ENCODE measurements at places on chromosomes 6 and 20.

- no peak for DNase-seq
Measured at GRCh38 chr6:17466707-17467106, 73.3 kb downstream of the CAP2 start.

DNA sequence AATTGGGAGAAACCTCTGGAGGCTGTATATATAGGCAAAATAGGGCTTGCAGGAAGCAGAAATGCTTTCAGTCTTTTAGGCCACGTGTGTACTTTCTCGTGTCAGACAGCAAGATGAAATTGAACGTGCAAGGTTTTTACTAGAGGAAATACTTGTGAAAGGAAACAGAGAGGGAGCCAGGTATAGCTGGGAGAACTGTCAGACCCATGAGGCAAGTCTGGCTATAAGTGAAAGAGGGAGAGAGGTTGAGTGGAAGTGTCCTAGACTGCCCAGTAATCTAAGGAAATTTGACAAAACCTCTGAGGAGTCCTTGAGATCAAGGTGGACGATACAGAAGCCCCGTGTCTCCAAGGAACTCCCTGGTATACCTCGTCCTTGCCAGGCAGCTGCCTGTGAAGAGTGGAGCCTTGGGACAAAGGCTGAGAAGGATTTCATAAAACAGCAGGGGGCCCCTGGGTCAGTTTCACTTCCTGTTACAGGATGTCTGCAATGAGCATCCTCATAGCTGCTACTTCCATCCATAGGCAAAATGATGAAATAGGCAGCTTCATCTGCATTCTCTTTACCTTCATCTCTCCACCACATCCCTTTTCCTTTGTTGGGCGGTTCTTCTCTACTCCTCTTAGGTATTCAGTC, 114.4 kb upstream of the MAP3K7 start:
- peak; percentile 70 for DNase-seq

GRCh38 chr6:101655109-101655508, 261.6 kb downstream of the GRIK2 start:
- no peak for DNase-seq

DNA sequence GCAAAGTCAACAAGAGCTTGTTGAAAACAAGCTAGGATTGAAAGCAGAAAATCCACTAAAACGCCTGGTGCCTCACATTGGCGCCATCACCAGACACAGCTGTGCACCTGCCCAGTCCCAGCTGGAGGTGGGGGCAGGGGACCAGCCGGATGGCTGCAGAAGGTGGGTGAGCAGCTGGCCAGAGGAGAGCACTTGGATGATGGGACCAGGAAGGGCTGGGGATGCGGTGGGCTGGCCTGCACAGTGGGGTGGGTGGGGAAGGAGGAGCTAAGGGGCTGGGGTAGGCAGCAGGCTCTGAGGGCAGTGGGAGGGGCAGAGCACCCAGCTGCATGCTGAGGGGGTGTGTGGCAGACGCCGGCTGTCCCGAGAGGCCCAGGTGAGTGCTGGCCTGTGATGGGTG, 7.1 kb downstream of the CABLES2 start:
- no peak for DNase-seq

DNA sequence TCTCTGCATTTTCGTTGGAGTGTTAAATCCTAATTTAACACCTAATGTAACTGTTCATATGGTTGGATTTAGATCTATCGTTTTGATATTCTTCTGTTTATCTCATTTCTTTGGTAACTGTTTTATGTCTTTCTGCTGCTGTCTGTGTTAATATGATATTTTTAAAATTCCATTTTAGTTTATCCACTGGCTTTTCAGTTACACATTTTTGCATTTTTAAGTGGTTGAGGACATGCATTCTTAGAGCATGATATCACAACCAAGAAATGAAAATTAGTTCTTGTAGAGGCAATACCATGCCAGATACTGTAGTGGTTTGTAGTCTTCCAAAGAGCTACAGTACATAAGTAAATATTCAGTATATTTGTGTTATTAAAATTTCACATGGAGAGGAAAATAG, 58.6 kb downstream of the LIN28B start:
- DNase-seq = no peak
